GM03348 (cell line): ENCODE measurements at places on chromosomes 2 and 18.

DNA sequence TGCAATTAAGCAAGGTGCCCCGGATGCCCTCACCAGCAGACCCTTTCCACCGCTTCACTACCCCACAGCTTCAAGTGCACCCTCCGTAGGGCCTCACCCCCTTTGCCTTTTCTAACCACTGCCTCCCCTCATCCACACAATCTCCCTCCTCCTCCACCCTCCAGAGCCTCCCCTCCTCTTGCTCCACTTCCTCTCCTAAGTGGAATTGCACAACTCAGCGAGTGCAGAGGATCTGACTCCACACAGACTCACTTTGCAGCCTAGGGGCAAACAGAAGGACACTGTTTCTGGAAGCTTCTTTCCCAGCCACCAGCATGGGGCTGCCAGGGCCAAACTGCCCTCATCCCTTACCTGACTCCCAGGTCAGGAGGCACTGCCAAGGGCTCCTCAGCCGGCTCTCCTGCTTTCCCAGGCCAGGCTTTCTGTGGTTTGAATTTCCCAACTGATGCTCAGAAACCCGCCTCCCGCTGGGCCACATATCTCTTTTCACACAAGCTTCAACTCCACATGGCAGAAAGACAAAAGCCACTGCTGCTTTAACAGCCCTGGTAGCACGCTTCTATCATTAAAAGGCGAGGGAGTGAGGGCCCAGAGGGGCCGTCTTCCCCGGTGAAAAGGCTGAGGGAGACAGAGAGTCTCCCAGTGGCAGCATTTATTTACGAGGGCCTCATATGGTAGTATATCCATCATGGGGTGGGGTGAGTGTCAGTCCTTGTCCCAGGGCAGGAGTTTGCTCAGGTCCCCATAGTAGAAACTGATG is 74.7 kb upstream of the MGAT4A start:
- DNase-seq: peak; percentile 47

DNA sequence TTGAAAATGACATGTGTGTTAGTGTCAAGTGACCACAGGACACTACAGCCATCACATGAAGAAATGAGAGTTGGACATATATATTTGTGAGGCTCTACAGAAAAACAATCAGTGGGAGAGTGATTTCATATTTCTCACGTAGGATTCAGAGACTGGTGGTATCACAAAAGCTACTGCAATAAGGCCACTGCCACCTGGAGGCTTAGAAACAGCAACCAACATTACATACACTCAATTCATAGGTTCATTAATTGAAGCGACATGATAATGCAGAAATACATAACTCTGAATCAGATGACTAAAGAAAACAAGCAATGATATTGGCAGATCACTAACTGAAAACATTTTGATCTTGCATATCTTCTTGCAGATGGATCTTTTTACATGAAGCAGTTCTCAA is 248.1 kb upstream of the KLHL14 start:
- DNase-seq: no peak

- no peak for DNase-seq
These were observed 254.0 kb downstream of the KCNJ3 start for GRCh38 chr2:154952346-154952980.

DNA sequence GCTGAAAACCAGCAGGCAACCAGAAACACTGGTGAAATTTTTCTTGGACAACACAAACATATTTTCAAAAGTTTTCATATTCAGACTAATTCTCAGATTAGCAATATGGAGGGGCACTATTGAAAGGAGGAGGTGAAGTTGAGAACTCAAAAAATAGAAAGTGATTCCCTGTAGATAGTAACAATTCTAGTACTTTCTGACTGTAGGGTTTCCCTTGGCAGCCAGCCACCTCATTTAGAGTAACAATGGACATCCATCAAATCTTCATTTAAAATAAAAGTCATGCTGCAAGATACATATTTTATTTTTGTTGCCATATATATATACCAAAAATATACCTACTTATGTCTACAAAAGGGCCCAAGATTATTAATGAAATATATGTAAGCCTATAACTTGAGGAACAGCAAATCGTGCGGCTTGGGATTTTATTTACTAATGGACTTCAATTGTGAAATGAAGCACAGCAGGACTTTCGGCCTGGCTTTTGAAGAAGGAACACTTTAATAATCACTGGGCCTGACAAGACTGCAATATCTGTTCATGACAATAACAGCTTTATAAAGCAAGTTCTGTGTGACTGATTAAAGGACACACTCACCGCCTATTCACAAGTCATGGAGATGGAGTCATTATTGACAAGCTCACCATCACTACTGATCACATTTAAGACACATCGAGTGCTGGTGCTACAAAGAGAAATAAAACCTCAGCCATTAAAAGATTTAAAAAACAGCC is 6.8 kb upstream of the NR4A2 start:
- no peak for DNase-seq

GRCh38 chr2:201930831-201931230 is 102.8 kb upstream of the FZD7 start:
- DNase-seq: no peak

GRCh38 chr18:30632071-30632698 is 410.4 kb downstream of the DSC3 start:
- no peak for DNase-seq

DNA sequence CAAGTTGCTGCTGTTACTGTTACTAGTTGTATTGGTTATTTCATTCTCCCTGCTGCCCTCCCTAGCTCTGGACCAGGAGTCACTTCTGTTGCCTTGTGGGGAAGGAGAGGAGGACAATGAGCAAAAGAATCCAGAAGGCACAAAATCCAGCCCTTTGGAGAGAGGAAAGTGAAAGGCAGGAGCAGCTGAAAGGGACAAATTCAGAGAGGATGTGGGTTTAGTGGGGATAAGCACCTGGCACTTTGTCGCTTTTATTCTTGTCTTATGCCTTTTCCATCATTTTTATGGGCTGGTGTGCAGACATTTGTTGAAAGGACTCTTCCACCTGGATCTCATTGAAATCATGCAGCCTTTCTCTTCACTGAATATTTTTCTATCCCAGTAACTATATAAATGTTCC is 24.3 kb upstream of the LTBP1 start:
- no peak for DNase-seq

- DNase-seq: no peak
These were observed 101.8 kb upstream of the AGAP1 start for GRCh38 chr2:235391921-235392615.

GRCh38 chr2:223108351-223109050 is 56.5 kb downstream of the KCNE4 start:
- DNase-seq: no peak

GRCh38 chr18:79528846-79529245 is 133.1 kb downstream of the NFATC1 start:
- peak; percentile 88 for DNase-seq

- DNase-seq: no peak
These were observed 18.2 kb downstream of the ADRA2B start for GRCh38 chr2:96097951-96098823.

DNA sequence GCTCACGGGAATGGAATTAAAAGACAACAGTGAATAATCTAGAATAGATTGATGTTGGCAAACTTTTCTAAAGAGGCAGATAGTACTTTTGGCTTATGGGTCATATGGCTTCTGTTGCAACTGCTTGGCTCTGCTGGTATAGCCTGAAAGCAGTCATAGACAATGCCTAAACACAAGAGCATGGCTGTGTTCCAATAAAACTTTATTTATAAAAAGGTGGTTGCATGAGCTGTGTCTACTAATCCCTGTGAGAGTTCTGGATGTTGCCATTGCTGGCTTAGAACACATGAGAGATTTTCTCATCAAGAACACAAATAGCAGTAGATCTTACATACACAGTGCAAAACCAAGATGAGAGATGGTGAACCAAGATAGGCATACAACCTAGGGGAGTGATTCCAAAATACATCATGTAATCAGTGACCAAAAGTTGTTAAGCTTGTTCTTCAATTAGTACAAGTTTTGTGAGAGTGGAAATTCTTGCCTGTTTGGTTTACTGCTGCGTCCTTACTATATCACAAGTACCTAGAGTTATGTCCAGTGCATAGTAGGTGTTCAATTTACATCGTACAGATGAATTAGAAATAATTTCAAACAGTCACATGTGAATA is 380.0 kb downstream of the METTL4 start:
- no peak for DNase-seq

DNA sequence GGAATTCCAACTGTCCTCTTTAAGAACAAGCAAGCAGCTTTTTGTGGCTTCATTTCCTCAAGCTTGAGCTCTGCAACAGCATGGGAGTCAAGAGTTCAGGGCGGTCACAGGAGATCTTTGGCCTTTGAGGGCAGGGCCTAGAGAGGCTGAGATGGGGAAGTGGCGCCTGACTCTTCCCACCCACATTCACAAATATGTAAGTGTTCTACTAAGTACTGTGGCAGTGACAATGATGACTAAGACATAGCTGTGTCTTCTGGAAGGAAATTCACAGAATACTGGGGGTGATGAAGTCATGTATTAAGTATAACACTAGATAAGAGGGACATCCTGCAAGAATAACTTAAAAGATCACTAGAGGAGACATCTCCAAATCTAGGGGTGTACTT is 15.0 kb downstream of the RND3 start:
- DNase-seq: peak; percentile 64

GRCh38 chr18:50895350-50896045 is 16.6 kb downstream of the ME2 start:
- DNase-seq: no peak

- peak; percentile 59 for DNase-seq
These were observed 180.9 kb downstream of the BCL2 start for GRCh38 chr18:63138436-63139340.

DNA sequence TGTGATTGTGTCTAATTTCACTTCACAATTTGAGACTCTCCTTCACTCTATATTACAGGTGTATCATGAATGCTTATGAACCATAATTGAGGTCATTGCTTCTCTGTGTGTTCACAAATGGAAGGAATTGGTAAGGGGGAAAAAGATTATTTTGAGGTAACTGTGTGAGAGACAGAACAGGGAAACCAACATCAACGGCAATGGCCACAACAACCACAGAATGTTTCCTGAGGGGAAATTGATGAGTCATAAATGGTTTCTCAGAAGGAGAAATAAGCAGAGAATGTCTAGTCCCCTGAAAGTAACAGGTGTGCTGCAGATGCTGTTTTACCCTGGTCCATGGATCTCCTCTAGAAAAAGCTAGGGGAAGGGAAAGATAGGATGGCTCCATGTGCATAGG is 361.2 kb upstream of the GALNT5 start:
- no peak for DNase-seq

DNA sequence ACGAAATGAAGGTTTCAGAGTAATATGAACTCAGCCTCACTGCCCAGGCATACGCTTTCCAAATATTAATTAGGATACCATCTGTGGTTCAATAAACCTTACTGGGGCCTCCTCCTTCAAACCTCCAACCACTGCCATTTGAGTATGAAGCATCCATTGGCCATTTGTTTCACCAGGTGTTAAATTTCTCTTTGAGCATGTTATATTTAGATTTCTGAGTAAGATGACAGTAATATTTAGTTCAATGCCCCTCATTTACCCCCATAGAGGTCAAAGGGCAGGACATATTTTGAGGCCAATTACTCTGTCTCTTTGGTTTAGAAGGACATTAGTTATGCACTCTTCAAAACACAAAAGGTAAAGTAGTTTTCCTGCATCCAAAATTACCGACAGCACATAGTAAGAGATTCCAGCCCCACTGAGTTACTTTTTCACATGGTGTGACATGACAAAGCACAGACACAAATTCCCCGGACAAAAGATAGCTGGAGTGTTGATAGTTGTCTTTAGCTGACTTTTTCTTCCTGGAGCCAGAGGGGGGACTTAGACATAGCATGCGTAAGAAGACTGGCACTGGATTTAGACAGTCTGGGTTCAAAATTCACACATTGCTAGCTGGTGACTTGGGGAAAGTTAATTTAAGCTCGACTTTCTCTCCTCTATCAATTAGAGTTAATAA is 33.1 kb upstream of the LNPK start:
- DNase-seq: no peak

DNA sequence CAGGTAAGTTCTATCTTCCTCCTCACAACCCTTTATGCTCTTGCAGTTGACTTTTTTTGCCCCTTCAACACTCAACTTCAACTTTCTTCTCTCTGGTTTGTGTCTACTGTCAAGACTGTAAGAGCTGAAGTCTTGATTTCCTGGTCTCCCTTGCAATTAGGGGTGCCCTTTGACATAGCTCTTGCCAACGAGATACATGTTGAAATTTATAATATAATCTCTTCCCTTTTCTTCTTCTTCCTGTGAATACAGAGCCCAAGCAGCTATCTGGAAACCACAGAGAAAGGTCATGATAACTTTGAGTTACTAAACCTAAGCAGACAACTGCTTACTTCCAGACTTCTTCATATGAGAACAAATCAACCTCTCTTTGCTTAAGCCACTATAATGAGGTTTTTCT is 163.5 kb downstream of the MC4R start:
- DNase-seq: no peak

GRCh38 chr2:37614061-37614738 is 57.2 kb downstream of the CDC42EP3 start:
- DNase-seq: peak; percentile 77

GRCh38 chr2:148819019-148819585 is 55.9 kb upstream of the KIF5C start:
- no peak for DNase-seq

DNA sequence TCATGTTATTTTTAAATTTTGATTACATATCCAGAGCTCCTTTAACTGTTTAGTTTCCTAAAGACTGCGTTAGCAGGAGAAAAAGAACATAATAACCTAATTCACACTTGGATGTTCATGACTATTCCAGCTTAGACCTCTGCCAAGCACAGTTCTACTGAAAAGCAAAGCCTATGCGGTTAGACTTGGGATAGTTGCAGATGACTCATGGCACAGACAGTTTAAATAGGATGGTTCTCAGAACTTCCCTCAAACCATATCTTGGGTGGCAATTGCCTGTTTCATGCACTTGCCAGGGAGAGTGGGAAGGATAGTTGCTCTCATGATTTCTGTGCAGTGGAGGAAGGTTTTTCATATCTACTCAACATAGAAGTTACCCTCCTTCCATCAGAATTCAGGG is 149.7 kb upstream of the KLHL29 start:
- DNase-seq: peak; percentile 81

DNA sequence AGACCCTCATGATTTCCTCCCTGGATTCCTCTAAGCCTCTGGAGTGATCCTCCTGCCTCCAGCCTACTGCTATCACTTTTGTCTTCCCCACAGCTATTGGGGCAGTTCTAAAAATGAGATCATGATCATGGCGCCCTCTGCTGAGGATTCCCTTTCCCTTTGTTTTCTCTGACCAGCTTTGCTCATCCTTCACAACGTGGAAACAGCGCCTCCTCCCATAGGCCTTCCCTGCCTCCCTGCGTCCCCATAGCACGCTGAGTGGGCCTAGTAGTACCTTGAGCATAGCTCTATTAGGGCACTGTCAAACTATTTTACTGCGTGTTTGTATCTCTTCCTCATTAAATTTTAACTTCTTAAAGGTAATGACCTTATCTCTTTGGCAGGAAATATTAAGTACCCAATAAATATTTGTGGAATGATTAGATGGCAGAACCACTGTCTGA is 207.0 kb upstream of the FANCL start:
- peak; percentile 68 for DNase-seq

GRCh38 chr2:25332571-25332970 is 9.2 kb downstream of the DNMT3A start:
- DNase-seq: no peak

DNA sequence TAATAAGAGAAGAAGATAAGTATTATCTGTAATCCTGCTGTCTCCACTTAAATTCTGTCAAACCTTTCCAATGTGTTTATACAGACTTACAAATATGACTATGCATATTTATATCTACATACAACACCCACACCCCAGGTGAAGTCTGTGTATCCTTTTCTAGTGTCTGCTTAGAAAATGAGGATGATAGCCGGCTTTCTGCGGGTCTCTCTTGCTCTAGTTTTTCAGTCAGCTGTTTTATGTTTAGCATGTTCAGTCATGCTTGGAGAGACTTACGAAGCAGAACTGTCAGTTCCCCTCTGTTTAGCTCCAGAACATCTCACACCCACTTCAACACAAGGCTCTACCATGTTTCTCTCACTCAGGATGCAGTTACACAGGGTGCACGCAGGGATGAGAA is 137.3 kb upstream of the NFATC1 start:
- no peak for DNase-seq
